ENCODE measurements at places on chromosomes 6 and 20.

GRCh38 chr6:45378334-45378926 lies 696 bp upstream of the SUPT3H start:
- DNase-seq: no peak

- DNase-seq: no peak
Observed at GRCh38 chr6:155311086-155311485, 3.2 kb downstream of the TFB1M start.

DNA sequence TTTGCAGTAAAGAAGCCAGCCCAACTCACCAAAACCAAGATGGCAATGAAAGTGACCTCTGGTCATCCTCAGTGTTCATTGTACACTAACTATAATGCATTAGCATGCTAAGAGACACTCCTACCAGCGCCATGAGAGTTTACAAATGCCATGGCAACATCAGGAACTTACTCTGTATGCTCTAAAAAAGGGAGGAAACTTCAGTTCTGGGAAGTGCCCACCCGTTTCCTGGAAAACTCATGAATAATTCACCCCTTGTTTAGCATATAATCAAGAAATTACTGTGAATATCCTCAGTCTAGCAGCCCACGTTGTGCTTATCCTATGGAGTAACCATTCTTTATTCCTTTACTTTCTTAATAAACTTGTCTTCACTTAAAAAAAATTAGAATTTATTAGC lies 19.4 kb upstream of the TRERF1 start:
- no peak for DNase-seq

DNA sequence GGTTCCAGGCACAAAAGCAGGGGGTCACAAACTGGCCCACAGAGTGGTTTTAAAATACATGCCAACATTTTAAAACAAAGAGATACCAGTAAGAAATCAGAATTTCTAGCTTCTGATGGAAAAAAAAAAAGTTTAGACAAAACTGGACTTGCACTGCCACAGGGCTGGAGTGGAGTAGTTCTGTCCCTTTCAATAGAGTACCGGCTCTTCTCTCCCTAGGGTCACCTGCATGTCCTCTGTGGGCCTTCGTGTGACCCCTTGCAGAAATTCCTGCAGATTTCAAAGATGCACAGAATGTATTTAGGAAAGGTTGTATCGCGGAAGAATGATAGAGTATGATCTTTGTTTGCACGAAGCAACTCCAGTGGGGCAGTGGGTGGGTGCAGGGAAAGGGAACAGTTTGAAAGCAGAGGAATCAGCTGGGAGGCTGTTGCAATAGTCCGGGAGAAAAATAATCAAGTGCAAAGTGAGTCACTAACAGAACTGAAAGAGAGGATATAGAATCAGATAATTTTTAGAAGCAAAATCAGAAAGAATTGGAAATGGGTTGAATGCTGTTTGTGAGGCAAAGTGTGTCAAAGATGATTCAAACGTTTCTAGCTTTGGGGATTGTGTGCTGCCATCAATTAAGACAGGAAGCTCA lies 97.3 kb upstream of the STXBP5 start:
- no peak for DNase-seq

DNA sequence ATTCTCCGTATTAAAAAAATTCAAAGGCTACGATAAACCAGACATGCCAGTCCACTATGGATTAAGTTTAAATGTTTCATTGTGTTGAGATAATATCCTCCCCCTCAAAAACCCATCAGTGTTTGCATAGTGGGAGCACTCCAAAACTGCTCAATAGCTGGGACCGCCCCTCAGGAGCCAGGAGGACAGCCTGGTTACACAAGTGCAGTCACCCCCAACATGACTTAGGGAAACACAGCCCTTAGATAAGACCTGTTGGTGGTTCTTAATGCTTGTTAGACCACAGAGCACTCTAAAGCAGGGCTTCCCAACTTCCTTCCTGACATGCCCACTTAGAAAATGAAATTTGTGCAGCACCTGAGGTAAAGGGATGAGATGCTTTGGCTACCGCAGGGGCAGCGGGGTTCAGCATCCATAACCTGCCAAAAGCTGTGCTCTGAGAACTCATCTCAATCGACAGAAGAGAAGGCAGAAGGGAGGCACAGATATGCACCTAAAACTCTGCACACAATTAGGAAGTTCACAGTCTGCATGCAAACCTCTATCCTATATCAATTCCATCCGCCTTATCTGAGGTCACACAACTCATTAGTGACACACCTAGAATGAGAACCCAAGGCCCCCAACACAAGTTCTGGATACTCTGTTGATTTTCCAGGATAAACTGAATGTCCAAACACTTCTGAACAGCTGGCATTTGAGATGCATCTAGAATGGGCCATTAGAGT lies 74.3 kb downstream of the RALGAPA2 start:
- no peak for DNase-seq

GRCh38 chr6:168937054-168937453 lies 316.6 kb downstream of the THBS2 start:
- no peak for DNase-seq

- no peak for DNase-seq
Observed at GRCh38 chr20:62357681-62358080, 9.4 kb downstream of the LAMA5 start.

GRCh38 chr20:59806578-59806975 lies 126.9 kb downstream of the SYCP2 start:
- DNase-seq: no peak

DNA sequence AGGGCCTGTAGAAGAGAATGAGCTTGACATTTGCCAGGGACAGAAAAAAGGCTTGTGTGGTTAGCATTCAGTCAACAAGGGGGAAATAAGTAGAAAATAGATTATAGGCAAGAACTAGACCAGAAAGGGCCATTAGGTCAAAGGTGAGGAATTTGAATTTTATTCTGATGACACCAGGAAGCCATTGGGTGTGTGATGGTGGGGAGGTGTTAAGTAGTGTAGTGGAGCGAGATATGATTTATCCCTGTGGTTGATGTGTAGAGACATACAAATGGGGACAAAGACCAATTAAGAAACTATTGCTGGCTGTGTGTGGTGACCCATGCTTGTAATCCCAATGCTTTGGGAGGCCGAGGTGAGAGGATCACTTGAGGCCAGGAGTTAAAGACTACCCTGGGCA lies 11.0 kb downstream of the DSTN start:
- DNase-seq: no peak

- DNase-seq: no peak
Observed at GRCh38 chr6:23448281-23448680, 677.7 kb upstream of the NRSN1 start.

DNA sequence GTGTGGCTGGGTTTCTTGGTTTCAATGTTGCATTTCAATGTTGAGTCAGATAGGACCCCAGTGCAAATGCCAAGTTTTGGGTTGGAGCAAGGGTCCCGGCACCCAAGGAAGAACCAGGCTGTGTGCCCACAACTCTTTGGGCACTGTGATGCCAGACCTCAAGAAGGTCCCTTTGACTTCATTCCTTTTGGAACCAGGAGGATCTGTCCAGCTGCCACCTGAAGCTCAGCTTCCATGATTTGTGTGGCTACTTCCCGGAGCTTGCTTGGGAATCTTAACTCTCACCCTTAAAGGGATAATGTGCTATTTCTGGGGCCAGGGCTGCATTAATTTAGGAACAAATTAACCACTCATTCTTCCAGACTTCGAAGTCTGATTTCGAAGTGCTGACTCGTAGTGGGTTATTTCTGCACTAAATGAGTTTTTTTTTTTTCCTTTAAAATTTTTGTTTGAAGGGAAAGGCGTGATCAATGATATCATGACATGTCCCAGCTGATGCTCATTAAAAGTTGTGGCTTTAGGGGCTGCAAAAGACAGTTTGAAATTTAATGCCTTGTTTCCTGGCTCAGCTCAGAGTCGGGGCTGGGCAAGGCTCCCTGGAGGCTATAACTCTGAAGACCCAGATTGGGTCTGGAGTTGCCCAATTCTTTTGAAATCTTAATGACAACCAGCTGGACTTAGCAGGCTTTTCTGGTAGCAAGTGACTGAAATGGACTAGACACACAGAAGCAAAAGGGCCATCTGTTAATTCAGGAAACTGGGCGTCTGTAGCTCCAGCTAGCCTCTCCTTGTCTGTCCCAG lies 24.0 kb upstream of the PHACTR3 start:
- no peak for DNase-seq

DNA sequence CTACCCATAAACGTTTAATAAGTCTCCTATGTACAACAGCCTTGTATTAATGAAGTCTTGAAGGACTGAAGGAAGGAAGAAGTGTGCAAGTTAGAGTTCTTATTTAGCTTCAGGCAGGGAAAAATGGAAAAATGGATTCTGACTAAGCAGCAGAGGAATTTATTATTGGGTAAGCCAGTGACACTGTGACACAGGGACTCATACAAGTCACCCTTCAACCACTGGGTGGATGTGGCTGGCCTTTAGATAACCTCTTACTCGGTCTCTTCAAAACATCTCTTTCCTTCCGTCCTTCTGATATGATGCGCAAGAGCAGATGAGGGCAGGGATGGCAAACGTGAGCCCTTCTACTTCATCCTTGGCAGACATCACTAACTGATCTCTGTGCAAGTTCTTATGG lies 145.6 kb downstream of the DHX35 start:
- no peak for DNase-seq
